Left lung (tissue), 14 donors: ENCODE measurements at places on chromosomes 12 and 14.

DNA sequence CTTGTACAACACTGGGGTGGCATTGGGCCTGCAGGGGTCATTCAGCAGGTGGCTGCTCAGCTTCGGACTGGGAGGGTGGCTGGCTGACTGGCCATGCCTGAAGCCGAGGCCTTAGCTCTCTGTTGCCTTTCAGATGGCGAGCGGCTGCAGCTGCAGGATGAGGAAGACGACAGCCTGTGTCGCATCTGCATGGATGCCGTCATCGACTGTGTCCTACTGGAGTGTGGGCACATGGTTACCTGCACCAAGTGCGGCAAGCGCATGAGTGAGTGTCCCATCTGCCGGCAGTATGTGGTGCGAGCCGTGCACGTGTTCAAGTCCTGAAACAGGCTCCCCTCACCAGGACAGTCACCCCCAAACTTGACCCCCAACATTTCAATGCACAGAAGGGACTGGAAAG is 23.3 kb downstream of the RNF34 start:
- H3K4me3 ChIP-seq, result no peak overlapping the region
- no peak overlapping the region for H3K27ac ChIP-seq

DNA sequence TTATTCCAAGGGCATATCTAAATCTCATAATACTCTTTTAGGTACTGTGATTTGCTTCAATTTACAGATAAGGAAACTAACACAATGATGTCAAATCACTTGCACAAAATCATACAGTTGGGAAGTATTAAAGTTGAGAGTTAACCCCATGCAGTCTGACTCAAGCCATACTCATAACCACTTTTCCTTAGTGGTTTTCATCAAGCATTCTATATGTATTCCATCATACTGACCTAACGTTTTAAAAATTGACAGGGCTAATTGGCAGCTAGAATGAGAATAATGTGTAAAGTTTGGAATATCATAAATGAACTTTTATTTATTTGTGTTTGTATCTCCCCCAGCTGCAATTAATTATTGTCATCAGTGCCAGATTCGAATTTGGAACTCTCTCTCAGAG is 20.9 kb downstream of the PUS7L start:
- no peak overlapping the region for H3K4me3 ChIP-seq
- H3K27me3 ChIP-seq, result no peaks in the 10 kb centered on the region
- no peaks in the 10 kb centered on the region for H3K4me1 ChIP-seq
- no peak for DNase-seq

DNA sequence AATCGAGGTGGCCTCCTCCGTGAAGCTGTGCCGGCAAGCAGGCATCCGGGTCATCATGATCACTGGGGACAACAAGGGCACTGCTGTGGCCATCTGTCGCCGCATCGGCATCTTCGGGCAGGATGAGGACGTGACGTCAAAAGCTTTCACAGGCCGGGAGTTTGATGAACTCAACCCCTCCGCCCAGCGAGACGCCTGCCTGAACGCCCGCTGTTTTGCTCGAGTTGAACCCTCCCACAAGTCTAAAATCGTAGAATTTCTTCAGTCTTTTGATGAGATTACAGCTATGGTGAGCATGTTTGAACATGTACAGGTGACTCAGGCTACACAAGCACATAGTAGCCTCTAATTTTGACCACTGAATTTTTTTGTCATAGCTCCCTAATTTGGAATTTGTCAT is 59.7 kb downstream of the ATP2A2 start:
- no peak overlapping the region for H3K27ac ChIP-seq
- H3K4me1 ChIP-seq, result peaks cover 9% of the 10 kb centered on the region
- H3K4me3 ChIP-seq, result no peak overlapping the region
- no peak for DNase-seq
- no peaks in the 10 kb centered on the region for H3K27me3 ChIP-seq

- peak; percentile 72 for DNase-seq
- no peak overlapping the region for H3K4me3 ChIP-seq
- no peaks in the 10 kb centered on the region for H3K4me1 ChIP-seq
- no peaks in the 10 kb centered on the region for H3K36me3 ChIP-seq
- no peak overlapping the region for H3K27ac ChIP-seq
- H3K27me3 ChIP-seq, result no peaks in the 10 kb centered on the region
Observed at GRCh38 chr14:104244221-104245011, 106.0 kb downstream of the KIF26A start.

- H3K27ac ChIP-seq, result no peak overlapping the region
- no peaks in the 10 kb centered on the region for H3K36me3 ChIP-seq
- H3K27me3 ChIP-seq, result no peaks in the 10 kb centered on the region
- H3K4me3 ChIP-seq, result no peak overlapping the region
- no peaks in the 10 kb centered on the region for H3K4me1 ChIP-seq
Observed at GRCh38 chr12:20434996-20435395, 66.7 kb downstream of the PDE3A start.

DNA sequence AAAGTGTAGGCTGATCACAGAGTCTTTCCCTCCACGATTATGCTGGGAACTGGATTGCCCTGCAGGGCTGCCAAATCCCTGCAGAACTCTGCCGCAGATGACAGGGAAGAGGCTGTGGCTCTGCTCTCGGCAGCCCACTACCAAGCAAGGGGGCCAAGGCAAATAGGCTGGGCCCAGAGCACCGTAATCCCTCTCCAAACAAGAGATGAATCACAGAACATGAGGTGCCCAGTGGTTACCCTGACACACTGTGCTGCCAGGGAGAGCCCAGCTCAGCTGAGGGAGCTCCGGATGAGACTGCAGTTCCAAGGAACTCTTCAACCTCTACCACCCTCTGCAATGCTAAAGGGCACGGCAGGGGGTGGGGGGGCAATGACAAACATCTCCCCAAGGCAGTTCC is 33.9 kb downstream of the STON2 start:
- H3K4me1 ChIP-seq, result no peaks in the 10 kb centered on the region
- no peaks in the 10 kb centered on the region for H3K36me3 ChIP-seq
- no peaks in the 10 kb centered on the region for H3K27me3 ChIP-seq

- no peak overlapping the region for H3K27ac ChIP-seq
- H3K36me3 ChIP-seq, result peaks cover 3% of the 10 kb centered on the region
- no peaks in the 10 kb centered on the region for H3K4me1 ChIP-seq
- no peaks in the 10 kb centered on the region for H3K27me3 ChIP-seq
Observed at GRCh38 chr14:65639216-65639615, 226.7 kb downstream of the FUT8 start.
